ENCODE measurements at places on chromosomes 16 and 17. TPM values are rescaled to one million over a fixed set of nuclear protein-coding genes. Genes with fewer than 3 reads are reported as not detected.
A peak's percentile ranks its signal among the peaks of the same experiment; 100 is the strongest.

DNA sequence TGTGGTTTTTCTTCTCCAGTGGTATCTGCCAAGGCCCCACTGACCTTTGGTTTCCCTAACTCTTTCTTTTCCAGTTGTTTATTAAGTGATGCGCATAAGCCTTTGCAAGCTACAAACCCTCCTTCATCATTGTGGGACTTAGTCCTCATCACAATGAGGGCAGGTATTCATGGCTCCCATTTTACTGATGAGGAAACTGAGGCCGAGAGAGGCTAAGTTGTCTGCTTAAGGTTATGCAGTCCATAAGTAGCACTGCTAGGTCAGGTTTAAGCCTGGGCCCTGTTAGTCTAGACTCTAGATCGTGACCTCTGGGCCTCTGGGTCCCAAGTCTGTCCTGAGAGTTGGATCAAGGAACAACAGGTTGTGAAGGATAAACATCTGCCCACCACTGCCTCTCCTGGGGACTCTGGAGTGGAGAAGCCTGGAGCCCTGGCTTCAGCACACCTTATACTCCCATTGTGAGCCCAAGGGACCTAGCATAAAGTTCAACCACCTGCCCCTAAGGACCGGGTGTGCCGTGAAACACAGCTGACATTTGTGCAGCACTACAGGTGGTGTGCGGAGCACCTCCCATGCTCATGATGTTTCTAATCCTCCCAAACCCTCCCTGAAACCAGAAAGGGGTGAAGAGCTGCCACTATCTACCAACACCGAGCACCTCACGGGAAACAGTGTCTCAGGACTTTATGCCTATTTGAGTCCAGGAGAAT lies 5.2 kb upstream of the KCNH6 start:
- no peaks in the 10 kb centered on the region for H3K36me3 ChIP-seq
- H3K27me3 ChIP-seq: no peaks in the 10 kb centered on the region
- H3K4me3 ChIP-seq: no peak overlapping the region
- no peaks in the 10 kb centered on the region for H3K4me1 ChIP-seq
- no peak for DNase-seq
- no peak overlapping the region for H3K27ac ChIP-seq

The WNK4 gene
- total RNA-seq: not detected

DNA sequence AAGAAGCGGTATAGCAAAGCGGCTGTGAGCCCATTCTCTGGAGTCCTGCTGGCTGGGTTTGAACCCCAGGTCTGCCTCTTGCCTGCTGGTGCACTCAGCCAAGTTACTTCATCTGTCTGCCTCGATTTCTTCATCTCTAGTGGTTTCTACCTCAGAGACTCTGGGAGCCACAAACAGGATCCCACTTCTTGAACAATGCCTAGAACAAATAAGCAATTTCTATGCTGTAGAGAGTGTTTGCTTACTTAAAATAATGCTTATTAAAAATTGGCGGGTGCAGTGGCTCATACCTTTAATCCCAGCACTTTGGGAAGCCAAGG lies 75.5 kb downstream of the CMIP start:
- H3K27ac ChIP-seq: no peak overlapping the region
- no peak overlapping the region for H3K4me3 ChIP-seq
- H3K4me1 ChIP-seq: no peaks in the 10 kb centered on the region
- H3K27me3 ChIP-seq: no peaks in the 10 kb centered on the region
- no peak for DNase-seq

DNA sequence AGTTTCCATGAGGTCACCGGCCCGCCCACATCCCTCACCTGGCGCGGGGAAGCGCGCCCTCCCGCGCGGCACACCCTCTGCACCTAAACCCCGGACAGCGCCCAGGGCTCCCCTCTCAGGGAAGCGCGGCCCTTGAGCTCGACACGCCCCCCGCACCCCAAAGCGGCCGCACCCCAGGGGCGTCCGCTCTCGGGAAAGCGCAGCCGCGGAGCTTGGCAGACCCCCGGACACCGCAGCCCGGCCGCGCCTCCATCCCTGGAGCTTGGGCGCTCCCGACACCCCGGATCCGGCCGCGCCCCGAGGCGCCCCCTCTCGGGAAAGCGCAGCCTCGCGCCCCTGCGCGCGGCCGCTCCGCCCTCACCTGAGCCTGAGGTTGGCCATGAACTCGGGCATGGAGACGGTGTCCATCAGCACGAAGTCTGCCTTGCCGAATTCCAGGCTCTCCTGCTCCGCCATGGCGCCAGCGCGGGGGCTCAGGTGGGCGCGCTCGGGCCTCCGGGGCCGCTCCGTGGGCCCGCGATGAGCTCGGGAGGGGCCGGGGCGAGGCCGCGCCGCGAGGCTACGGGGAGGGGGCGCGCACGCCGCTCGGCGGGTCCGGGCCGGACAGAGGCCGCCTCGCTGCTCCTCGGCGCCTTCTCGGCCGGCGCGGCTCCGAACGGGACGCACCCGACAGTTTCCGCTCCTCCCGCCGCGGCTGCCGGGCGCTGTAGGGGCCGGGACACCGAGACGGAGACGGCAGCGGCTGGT lies at the start of gene MYO1D:
TSS of gene MYO1D (minus strand) at position 708 of the 747 bp plus-strand sequence. CDS start at position 456, 252 bp downstream.
- H3K27me3 ChIP-seq: no peaks in the 10 kb centered on the region
- no peak for DNase-seq
- H3K4me1 ChIP-seq: peaks cover 20% of the 10 kb centered on the region
- H3K27ac ChIP-seq: peak within 1 kb of the TSS; percentile 95
- no peaks in the 10 kb centered on the region for H3K36me3 ChIP-seq
- H3K4me3 ChIP-seq: peak within 1 kb of the TSS; percentile 95

The SLC16A13 gene
- not detected for total RNA-seq

DNA sequence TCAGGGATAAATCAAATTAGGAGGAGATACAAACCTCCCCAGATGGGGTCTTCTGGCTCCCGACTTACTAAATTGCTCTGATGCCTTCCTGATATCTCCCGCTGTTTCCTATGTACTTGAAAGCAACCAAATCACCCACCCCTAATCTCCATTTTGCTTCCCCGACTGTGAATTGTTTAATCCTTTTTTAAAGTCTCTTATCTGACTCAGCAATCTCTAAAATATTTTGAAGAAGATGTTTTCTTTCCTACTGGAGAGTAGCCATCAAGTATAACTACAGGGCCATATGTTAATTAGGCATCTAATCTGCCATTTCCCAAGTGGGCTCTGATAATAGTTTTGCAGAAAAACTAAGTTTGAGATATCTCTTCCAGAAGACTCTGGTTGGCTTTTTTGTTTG lies 365.2 kb upstream of the MAF start:
- no peaks in the 10 kb centered on the region for H3K27me3 ChIP-seq
- no peak overlapping the region for H3K27ac ChIP-seq
- no peaks in the 10 kb centered on the region for H3K4me1 ChIP-seq
- H3K4me3 ChIP-seq: no peak overlapping the region
- H3K36me3 ChIP-seq: no peaks in the 10 kb centered on the region

- no peaks in the 10 kb centered on the region for H3K36me3 ChIP-seq
- H3K27me3 ChIP-seq: no peaks in the 10 kb centered on the region
- H3K27ac ChIP-seq: no peak overlapping the region
- DNase-seq: no peak
These were observed 32.1 kb downstream of the TRIM25 start for GRCh38 chr17:56881685-56882295.

DNA sequence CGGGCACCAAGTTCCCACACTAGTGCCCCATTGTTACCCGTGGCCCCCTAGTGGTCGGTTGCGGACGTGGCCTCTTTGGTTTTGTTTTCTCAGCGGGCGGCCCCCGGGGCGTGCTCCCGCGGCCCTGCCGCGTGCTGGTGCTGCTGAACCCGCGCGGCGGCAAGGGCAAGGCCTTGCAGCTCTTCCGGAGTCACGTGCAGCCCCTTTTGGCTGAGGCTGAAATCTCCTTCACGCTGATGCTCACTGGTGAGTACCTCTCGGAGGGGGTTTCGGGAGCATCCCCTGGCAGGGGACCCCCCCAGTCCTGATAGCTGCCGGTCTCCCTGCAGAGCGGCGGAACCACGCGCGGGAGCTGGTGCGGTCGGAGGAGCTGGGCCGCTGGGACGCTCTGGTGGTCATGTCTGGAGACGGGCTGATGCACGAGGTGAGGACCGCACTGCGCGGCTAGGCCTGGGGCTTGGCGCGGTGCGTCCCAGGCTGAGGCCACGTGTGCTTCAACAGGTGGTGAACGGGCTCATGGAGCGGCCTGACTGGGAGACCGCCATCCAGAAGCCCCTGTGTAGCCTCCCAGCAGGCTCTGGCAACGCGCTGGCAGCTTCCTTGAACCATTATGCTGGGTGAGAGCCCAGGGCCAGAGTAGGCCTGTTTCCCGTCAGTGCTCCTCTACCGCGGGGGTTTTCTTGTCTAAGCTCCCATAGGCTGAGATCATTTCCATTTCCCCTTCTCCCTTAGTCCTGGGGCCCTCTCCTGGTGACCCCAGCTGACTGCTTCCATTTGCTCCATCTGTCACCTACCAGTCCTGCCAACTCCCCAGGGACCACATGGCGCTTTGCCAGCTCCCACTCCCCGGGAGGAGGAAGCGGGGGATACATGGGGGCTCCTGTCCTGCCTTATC lies 1.7 kb downstream of the SPHK1 start:
- peak overlapping the region; percentile 89 for H3K27ac ChIP-seq
- H3K36me3 ChIP-seq: peaks cover 6% of the 10 kb centered on the region
- H3K4me3 ChIP-seq: peak overlapping the region; percentile 80
- peaks cover 37% of the 10 kb centered on the region for H3K4me1 ChIP-seq
- peak; percentile 52 for DNase-seq
- H3K27me3 ChIP-seq: no peaks in the 10 kb centered on the region

GRCh38 chr17:43216369-43216761 lies 4.7 kb downstream of the TMEM106A start:
- H3K4me1 ChIP-seq: peaks cover 14% of the 10 kb centered on the region
- no peak overlapping the region for H3K4me3 ChIP-seq
- H3K27me3 ChIP-seq: no peaks in the 10 kb centered on the region
- no peak for DNase-seq
- H3K36me3 ChIP-seq: peaks cover 25% of the 10 kb centered on the region

The KRTAP4-6 gene
- not detected for total RNA-seq

The BIRC5 gene
- 4.2 TPM for total RNA-seq

DNA sequence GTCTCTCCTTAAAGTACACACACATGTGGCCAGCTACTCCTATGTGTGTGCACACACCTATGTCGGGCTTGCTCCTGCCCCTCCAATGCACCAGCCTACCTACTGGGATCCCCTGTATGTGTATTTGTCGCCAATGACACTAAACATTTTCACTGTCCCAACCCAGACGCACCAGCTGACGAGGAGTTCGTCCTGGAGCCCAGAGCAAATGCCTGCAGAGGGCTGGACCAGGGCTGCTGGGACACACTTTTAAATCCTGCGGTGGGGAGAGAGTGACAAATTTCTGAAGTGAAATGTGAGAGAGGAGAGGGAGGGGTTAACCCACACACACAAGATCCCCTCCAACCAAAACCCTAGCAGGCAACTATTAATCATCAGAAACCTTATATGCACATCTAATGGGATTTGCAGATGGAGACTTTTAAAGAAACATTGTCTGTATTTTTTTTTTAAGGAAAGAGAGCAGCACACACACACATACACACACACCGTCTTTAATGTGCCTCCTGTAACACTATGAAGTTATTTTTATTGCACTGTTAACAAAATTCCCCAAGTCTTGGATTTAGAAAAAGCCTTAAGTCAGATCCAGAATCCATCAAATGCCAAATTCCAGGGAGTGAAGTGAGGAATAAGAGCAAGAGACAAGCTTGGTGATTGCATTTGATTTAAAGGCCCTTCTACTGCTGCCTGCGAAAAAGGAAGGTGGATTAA lies at the start of gene MEOX1:
TSS of gene MEOX1 (minus strand) at position 224 of the 714 bp plus-strand sequence. CDS start 388 bp downstream, outside the sequence.
- DNase-seq: no peak
- no peaks in the 10 kb centered on the region for H3K36me3 ChIP-seq
- H3K4me1 ChIP-seq: peaks cover 9% of the 10 kb centered on the region

DNA sequence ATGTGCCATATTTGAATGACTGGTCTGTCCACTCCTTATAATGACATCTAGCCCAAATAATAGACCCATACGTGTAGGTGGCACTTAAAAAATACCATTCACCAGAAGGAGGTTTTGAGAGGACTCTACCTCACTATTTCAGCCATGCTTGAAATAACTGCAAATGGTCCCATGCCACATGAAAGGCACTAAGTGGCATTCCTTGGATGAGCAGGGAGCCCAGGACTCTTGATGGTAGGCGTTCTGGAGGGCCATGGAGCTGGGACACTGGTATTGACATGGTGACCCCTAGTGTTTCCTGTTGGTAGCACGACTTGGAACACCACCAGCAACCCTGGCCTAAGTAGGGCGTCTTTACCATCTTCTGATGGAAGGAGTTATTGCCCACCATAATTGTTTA lies 148.7 kb upstream of the ZFHX3 start:
- no peaks in the 10 kb centered on the region for H3K27me3 ChIP-seq
- no peaks in the 10 kb centered on the region for H3K36me3 ChIP-seq
- DNase-seq: peak; percentile 45
- no peak overlapping the region for H3K27ac ChIP-seq
- H3K4me1 ChIP-seq: peaks cover 3% of the 10 kb centered on the region

GRCh38 chr17:18246880-18247612 lies 11.5 kb downstream of the FLII start:
- H3K4me1 ChIP-seq: no peaks in the 10 kb centered on the region
- no peak overlapping the region for H3K27ac ChIP-seq
- no peak overlapping the region for H3K4me3 ChIP-seq
- no peaks in the 10 kb centered on the region for H3K27me3 ChIP-seq

The ATP2C2 gene
- 0.28 TPM for total RNA-seq

The CD300E gene
- total RNA-seq: 0.14 TPM

The ORC6 gene
- 14.8 TPM for total RNA-seq

The HOXB4 gene
- total RNA-seq: 6.2 TPM

- H3K36me3 ChIP-seq: no peaks in the 10 kb centered on the region
- no peak overlapping the region for H3K27ac ChIP-seq
- DNase-seq: no peak
- no peaks in the 10 kb centered on the region for H3K4me1 ChIP-seq
- no peaks in the 10 kb centered on the region for H3K27me3 ChIP-seq
- H3K4me3 ChIP-seq: no peak overlapping the region
These were observed 378.4 kb upstream of the ASIC2 start for GRCh38 chr17:33671491-33671890.

The ZNF469 gene
- 11.3 TPM for total RNA-seq

The KRTAP9-3 gene
- total RNA-seq: not detected
